Right forelimb (tissue), 1 donor: ENCODE measurements at places on chromosomes 2 and 18.

- no peak for DNase-seq
Measured at GRCh38 chr2:42309366-42309765, 51.7 kb downstream of the COX7A2L start.

DNA sequence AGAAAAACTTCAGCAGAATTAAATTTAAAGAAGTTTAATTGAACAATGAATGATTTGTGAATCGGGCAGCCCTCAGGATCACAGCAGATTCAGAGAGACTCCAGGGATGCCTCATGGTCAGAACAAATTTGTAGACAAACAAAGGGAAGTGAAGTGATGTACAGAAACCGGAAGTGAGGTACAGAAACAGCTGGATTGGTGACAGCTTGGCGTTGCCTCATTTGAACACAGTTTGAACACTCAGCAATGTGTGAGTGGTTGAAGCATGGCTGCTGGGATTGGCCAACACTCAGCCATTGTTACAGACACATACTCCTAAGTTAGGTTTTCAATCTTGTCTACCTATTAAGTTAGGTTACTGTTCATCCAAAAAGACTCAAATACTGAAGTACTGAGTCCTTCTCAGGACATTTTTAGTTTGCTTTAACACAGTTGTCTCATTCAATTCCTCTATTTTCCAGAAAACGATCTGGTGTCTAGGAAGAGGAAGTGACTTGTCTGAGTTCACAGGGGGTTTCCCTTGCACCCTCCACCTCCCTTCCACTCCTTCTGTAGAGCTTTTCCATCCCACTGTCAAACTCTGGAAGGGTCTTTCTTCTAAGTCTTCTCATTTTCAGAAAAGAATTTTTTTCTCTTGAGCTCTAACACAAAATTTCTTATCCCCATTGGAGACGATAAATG is 137.9 kb downstream of the SLC4A3 start:
- DNase-seq, result no peak

DNA sequence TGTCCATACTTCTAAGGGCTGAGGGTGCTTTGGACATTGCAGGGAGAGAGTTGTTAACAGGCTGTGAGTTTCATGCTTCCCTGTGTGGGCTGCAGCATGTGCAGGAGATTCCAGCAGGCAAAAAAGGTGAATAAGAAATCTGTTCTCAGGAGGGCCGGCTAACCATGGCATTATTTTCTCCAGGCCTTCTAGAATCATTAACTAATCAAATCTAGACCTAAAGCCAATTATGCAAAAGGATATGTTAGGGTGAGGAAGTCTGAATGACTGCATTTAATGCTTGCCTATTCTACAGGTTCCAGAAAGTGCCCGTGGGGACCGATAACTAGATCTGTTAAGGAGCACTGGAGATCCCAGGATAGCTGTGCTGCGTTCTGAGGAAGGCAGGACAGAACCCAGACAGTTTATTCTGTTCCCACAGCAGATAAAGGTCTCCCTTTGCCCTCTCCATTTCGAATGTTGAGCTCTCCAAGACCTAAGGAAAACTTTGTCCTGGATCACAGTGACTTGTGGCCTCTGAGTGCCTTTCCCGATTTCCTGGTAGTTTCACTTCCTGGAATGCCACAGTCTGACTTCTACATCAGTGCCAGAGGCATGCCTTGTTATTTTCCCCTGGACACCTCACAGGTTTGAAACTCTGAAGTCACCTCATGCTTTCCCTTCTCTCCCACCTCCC is 50.0 kb upstream of the ZFP36L2 start:
- DNase-seq, result no peak

DNA sequence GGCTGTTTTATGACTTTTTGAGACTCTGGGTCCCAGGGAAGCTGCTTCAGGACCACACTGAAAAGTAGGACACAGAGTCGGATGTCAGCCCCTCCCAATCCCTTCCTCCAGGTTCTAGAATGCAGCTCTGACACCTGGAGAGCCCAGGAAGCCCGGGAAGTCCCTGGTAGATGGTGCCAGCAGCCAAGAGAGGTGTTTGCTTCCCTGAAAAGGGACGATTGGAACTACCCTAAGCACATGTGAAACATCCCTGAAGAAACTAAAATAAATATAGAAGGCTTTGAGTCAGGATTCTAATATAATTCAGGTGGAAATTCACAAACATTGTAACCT is 163.2 kb upstream of the CYRIA start:
- no peak for DNase-seq

- no peak for DNase-seq
Measured at GRCh38 chr2:121910139-121910538, 154.7 kb downstream of the TSN start.

GRCh38 chr2:162013514-162014475 is 60.2 kb downstream of the DPP4 start:
- no peak for DNase-seq

- no peak for DNase-seq
Measured at GRCh38 chr2:6828299-6828584, 37.5 kb downstream of the CMPK2 start.

- DNase-seq, result peak; percentile 62
Measured at GRCh38 chr18:45722899-45723298, 1.1 kb upstream of the SLC14A1 start.

- no peak for DNase-seq
Measured at GRCh38 chr2:128605421-128605820, 286.8 kb upstream of the HS6ST1 start.

- no peak for DNase-seq
Measured at GRCh38 chr2:6923319-6923718, 6.1 kb downstream of the RNF144A start.

DNA sequence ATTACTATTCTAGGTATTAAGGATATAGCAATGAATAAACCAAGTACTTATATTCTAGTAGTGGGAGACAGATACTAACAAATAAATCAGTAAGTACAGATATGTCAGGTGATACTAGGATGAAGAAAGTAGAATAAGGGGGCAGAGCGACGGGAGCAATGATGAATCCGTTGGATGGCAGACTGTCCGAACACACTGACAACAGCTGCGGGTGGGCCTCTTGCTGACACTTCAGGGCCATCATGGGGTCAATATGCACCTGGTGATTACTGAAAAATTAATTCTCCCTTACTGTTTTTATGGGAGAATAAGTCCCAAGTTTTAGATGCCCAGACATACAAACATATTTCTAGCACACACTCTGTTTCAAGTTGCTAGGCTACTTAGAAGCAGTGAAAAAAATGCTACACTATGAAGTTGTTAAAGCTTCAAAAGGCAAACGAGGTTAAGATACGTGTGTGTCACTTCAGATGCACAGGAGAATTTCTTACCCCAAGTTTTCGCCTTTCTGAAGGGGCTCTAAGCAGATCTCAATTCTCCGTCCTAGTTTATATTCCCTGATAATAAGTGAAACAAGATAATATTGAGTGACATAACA is 78.7 kb downstream of the USP40 start:
- no peak for DNase-seq

GRCh38 chr2:64225491-64225890 is 81.3 kb upstream of the PELI1 start:
- DNase-seq, result no peak

DNA sequence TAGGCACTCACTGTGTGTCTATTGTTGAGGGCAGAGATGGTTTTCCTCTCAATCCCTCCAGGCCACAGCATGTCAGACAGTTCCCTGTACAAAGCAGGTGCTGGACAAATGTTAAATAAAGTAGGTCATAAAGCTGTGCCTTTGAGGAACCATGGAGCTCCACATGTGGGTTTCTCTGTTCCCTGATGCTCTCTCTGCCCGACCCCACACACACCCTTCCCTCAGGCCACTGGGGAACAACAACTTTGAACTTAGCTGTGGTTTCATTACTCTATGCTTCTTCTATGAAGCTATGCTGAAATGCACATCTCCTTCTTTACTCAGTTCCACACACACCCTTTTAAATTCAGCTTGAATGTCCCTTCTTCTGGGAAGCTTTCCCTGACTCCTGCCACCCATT is 415.3 kb downstream of the HRH4 start:
- no peak for DNase-seq

GRCh38 chr2:187194049-187194448 is 254.0 kb downstream of the CALCRL start:
- DNase-seq, result no peak

DNA sequence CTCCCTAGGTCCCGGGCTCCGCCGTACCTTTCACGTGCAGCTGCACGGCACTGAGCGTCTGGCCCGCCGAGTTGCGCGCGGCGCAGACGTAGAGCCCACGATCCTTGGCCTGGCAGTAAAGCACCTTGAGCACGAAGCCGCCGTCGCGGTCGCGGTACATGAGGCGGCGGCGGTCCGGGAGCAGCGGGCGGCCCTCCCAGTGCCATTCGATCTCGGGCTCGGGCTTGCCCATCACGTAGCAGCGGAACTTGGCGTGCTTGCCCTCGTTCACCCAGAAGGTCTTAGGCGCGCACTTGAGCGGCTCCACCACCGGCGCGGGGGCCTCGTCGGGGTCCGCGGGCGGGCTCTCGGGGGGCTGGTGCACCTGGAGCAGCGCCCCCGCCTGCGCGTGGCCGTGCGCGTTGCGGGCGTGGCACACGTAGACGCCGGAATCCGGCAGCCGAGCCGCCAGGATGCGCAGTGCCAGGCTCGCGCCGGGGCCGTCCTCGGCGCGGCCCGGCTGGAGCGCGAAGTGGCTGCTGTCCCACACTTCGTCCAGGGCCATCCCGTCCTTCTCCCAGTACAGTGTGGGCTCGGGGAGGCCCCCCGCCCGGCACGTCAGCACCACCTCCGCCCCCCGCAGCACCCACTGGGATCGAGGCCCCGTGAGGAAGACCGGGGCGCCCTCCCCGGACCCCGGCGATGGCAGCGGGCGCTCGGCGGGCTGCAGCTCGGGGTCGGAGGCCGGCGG is 980 bp downstream of the OBSL1 start:
- DNase-seq, result peak; percentile 66

DNA sequence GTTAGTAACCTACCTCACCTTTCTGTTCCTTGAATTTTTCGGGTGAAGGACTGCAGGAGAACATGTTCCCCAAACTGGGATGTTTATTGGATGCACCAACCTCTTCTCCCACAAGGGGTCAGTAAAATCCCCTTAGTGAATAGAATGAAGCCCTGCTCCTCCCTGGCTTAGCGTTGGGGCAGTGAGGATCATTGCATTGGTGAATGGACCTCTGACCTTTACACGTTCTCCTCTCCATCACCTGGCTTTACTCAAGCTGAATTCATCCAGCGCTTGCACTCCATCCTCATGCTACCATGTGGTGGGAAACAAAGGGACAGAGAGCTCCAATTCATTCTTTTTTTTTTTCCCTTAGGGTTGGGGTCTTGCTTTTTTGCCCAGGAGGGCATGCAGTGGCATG is 157.2 kb downstream of the MIB1 start:
- DNase-seq, result no peak

- no peak for DNase-seq
Measured at GRCh38 chr18:40524881-40525280, 1430.2 kb upstream of the PIK3C3 start.

DNA sequence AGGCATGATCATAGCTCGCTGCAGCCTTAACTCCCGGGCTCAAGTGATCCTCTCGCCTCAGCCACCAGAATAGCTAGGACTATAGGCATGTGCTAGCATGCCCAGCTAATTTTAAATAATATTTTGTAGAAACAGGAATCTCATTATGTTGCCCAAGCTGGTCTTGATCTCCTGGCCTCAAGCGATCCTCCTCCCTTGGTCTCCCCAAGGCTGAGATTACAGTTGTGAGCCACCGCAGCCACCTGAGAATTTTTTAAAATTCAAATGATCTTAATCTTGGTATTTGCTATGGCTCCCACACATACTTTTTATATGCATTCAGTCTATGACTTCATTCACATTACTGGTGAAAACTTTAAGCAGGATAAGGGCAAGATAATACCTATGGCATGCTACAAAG is 13.1 kb downstream of the KRCC1 start:
- DNase-seq, result no peak

- DNase-seq, result no peak
Measured at GRCh38 chr2:128777196-128778035, 458.7 kb upstream of the HS6ST1 start.

DNA sequence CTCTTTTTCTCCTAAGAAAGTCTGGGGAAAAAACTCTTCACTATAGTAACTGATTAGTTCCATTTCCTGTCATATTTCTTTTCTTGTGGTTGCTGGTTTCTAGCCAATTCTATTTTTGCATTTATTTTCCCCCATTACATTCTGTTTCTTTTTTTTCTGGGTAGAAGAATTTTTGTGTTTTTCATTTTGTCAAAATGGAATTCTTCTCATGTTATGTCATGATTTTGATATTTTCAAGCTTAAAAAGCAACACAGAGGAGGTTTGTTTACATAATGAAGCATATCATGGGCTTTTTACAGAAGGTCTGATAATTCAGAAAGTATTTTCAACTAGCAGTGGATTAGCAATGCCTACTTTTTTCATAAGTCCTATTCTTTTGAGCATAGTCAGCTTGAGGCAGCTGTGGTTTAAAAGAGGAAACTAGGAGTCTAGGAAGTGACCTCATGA is 102.0 kb downstream of the MAP2 start:
- no peak for DNase-seq

- no peak for DNase-seq
Measured at GRCh38 chr2:54979321-54980044, 70.8 kb downstream of the RTN4 start.

DNA sequence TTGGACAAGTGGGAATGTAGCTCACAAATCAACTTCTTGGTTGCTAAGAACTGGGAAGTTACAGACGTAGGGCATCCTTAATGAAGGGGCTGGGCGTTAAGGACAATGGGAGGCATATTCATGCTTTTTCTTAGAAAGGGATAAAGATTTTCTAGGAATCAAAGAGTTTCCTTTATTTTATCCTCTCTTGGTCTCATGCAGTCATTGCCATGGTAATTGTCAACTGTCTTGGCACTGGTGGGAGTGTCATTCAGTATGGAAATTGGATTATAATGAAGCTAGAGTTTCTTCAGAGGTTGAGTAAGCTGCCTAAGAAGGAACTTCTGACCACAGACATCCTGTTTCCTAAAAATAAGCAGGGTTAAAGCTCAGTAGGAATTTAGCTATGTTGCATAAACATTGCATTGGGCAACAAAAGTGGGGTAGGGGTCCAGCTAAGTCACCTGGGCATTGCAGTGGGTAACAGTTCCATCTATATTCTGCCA is 114.0 kb downstream of the LYPD6B start:
- DNase-seq, result no peak

DNA sequence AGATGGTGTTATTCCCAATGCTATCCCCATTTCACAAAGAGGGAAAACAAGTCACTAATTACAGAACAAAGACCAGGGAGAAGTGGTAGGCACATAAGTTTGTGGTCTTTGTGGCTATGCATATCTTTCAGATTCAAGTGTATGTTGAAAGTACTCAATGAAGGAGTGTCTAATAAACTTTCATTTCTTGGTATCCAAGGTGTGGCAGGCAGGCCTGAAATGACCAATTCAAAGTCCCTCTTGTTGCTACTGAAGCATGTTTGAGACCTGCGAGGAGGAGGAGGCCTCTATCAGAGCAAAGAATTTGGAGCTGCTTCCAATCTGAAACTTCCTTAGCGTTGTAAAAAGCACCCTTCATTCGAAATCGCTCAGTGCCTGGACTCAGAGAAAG is 60.9 kb upstream of the KLF7 start:
- DNase-seq, result no peak

- no peak for DNase-seq
Measured at GRCh38 chr2:430291-431040, 142.6 kb upstream of the ALKAL2 start.

GRCh38 chr2:46305767-46306166 is 8.6 kb downstream of the EPAS1 start:
- no peak for DNase-seq

- no peak for DNase-seq
Measured at GRCh38 chr2:70842401-70842800, 6.8 kb upstream of the CD207 start.
